Caki2 (cell line): ENCODE measurements at places on chromosomes 6 and 20. TPM values are rescaled to one million over a fixed set of nuclear protein-coding genes. Genes with fewer than 3 reads are reported as not detected.
A peak's percentile ranks its signal among the peaks of the same experiment; 100 is the strongest.

- no peak for DNase-seq
Measured at GRCh38 chr6:69289689-69290495, 506.9 kb downstream of the LMBRD1 start.

GRCh38 chr6:84731901-84732300, 32.5 kb downstream of the TBX18 start:
- no peak for DNase-seq

GRCh38 chr6:107714104-107714503, 110.0 kb downstream of the SCML4 start:
- no peak for DNase-seq

- DNase-seq, result peak; percentile 62
Measured at GRCh38 chr6:113642714-113643406, 214.3 kb upstream of the MARCKS start.

GRCh38 chr6:42790549-42791181, 8.8 kb downstream of the BICRAL start:
- no peak for DNase-seq

DNA sequence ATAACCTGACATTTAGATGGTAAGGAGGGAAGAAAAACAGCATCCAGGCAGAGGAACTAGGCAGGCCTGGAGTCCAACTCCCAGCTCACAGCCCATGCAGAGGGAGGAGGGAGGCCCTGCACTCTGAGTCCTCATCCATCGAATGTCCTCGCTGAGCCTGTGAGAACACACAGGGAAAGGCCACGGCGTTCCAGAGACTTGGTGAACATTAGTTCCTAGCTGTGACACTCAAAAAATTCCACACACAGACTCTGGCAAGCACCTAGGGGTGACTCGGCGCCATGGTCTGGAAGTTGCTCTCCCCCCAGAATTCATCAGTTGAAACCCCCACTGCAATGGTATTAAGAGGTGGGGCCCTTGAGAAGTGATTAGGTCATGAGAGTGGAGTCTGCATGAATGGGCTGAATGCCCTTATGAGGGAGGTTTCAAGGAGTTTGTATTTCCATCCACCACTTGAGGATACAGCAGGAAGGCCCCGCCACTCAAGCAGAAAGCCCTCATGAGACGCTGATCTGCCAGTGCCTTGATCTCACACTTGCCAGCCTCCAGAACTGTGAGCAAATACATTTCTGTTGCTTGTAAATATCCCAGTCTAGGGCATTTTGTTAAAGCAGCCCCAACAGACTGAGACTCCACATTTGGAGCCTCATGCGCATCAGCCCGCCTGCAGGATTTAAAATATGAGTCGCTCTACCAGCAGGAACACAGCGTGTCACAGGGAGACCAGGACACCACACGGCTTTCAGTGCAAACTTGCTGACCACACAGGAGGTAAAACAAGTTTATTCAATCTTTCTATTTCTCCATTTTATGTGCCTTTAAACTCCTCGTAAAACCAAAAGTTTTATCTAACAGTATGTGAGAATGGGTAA, 73.9 kb downstream of the WDR27 start:
- DNase-seq, result no peak

DNA sequence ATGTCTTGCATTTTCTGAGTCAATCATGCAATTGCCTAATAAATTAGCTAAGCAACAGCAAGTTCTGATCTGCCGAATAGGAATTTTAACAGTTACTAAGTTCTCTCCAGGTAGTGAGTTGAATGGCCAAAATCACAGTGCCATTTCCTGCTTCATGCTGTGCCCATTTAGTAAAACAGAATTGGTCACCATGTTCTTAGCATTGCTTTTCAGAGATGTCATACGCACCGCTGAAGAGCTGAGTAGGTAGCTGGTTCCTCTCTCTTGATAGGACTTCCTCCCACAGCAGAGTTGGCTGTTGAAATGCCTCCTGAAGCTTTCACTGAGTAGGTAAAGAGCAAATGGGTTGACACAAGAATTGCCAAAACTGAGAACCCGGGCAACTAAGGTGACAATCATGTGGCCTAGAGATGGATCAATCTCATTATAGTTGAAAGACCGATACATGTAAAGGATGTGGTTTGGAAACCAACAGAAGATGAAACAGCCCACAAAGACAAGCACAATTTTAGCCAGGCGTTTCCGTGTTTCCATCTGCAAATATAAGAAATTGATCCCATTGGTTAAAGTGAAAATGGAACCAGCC, 57.1 kb upstream of the GJE1 start:
- no peak for DNase-seq

- DNase-seq, result no peak
Measured at GRCh38 chr6:14838133-14838583, 407.7 kb upstream of the JARID2 start.

GRCh38 chr20:62320581-62321354, 18.0 kb downstream of the ADRM1 start:
- no peak for DNase-seq

DNA sequence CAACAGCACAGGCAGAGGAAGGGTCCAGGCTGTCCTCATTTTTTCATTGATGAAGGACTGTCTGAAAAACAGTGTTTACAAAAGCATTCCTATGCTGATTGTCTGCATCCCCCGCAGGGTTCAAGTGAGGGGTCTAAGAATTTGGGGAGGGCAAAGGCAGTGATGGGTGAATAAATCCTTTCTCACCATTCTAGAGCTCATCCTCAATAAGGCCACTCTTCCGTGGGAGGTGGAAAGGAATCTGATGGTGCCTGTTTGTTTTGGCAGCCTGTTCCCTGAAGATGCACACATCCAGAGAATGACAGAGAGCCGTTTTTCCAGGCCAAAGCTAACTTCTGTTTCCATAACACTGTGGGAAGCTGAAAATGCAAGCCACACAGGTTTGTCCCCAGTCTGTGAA, 164.5 kb downstream of the MOXD1 start:
- DNase-seq, result peak; percentile 17

- no peak for DNase-seq
Measured at GRCh38 chr6:100117680-100118079, 123.7 kb upstream of the MCHR2 start.

- no peak for DNase-seq
Measured at GRCh38 chr6:1713016-1713600, 103.4 kb downstream of the FOXC1 start.

DNA sequence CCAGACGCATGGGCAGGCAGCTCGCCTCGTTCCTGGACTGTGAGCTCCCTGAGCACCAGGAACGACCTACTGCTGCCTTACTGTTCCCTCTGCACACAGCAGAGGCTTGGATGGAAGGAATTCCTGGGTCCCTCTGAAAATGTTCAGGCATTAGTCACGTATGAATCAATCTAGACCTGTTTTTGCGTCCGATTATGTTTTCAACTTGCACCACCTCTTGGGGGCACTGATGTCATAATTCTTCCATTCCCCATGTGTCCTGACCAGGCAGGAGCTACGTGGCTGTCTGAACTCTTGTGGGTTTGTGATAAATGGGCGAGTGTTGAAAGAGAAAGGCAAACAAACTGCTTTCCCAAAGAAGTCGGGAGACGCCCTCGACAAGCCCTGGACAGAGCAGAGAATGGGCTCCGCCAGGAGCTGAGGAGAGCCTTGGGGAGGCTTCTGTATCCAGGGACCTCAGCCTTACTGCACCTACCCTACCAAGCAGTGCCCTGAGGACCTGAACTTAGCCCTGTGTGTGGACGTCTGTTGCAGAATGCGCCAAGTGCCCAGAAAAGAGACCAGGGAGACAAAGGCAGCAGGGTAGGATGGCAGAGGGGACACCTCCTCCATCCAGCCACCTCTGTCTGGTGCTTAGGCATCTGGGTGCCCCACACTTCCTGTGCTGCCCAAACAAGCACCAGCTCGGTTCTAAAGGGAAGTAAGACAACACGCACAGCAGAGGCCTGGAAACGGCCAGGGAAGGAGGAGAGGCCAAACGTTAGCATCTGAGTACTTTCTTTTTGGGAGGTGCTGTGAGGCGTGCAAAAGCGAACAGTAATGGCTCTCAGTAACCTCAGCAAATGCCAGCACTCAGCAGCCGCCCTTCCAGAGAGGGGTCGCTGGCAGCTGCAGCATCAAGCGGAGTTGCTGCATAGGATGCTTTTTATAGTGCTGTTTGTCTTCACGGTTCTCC, 124.2 kb downstream of the LY86 start:
- DNase-seq, result peak; percentile 77

DNA sequence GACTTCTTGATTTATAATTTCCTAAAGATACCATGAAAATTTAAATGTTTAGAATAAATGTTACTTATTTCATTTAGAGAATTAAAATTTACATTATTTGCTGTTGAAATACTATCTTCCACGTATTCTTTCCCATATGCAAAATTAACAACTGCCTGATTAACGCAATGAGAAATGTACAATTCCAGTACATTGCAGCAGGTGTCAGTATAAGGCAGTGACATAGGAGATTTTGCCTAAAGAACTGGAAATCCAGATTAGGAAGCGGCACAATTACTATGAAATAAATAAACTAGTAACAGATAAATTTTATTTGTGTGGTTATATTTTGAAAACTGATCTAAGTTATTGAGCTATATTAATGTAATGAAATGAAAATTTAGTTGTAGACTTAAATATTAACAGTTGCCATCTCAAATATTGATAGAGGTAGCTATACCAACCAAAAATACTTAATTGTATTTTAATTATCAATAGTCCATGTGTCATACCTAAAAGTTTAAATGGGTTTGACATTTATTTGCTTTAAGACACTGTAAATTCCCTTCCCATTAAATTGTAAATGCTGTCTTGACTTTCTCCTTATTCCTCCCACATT, 300.2 kb downstream of the UTRN start:
- DNase-seq, result peak; percentile 26

DNA sequence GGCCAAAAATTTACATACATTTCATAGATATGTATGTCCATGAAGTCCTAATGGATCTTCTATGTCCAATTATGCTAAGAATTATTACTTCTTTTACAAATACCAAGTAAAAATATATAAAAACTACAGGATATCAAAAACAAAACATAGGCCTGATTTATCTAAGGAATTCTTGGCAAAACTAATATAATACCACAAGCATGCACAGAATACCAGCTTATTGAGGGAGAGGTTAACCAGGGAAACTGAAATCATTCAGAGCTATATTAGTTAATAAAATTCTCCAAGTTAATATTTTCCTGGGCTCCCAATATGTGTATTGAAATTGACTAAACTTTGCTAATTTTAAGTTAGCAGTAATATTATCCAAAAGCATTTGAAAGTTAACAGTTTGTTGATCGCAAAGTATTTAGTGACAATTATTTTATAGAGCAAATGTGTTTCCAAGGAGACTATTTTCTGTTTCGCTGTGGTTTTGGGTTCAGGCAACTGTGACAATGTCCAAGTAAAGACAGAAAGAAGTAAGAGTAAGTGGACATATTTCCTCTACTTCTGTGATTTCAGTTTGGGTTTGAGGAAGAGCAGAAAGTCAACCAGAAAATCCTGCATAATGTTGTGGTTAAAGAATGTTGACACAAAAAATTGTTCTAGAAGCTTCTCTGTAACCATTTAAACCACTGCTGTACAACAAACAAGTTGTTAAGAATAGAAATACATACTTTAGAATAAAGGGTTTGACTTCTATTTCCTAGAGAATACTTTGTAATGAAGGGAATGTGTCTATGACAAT, 167.4 kb downstream of the COL21A1 start:
- no peak for DNase-seq

DNA sequence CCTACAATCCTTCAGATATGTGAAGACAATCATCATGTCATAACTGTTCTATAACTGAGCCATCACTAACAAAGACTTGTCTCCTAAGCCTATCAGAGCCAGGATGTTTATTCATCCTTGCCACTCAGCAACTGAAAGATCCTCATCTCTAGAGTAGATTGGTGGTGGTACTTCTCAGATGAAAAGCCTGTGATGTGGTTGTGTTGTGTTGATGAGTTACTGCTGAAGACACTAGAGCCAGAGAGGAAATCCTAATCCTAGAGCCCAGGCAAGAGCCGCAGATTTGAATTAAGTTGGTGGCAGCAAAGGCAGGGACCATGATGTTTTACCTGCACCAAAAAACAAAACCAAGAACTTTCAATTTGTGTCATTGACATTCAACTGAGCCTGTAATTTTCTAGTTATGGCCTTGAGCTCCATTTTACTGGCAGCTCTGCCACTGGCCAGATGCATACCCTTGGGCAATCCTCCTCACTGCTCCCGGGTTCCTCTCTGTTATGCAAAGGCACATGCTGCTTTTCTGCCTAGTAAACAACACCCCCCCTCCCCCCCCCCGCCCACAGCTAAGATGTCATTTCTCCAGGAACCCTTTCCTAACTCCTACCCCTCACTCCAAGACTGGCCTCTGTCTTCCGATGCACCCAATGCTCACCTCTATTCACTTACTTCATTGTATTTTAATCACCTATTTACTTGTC, 50.2 kb upstream of the REV3L start:
- no peak for DNase-seq

DNA sequence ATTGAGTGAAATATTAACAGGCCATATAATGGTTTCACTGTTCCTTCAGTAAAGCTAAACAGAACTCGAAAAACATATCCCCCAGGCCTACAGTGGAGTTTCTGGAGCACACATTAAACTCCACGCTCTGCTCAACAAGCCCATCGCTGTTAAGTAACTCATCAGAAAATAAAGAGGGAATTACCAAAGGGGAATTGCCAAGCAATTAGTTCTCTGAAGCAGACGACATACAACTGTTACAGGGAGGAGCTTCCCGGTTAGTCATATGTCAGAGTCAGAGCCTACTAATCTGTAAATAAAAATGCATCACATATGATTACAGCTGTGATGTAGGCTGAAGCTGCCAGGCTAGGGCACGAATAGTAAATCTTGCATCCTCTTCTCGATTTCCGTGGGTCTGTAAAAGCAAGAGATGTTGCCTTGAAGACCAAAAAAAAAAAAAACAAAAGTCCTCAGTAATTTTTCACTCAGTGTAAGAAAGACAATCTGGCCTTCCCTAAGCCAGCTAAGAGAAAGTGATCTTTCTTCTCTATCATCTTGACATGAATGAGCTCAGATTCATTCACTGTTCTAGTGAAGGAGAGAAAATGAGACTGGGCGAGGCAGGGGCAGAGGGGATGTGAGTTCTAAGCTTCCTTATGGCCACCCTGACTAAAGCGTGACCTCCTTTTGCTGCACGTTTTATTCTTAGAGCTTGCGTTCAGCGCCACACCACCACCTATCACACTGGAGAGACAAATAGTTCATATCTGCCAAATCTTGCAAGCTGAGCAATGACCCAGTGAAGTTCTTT, 13.8 kb downstream of the ATXN1 start:
- DNase-seq, result peak; percentile 67

DNA sequence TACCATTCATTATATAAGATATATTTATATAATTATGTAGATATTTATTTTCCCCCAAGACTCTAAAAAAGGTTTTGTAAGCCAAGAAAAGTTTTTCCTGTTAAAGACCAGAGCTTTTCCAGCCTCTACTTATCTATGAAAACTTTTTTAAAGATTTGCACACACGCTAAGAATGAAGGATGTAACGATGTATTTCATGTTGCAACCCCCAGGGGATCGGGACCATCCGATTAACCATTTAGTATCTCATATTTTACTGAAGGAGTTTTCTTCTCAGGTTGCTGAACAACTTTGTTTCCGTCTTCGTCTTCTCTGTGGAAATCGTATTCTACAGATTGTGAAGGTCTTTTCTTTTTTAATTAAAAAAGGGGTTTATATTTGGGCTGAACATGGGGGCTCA, 70.0 kb upstream of the SASH1 start:
- DNase-seq, result no peak

TFAP2C gene
- total RNA-seq, result 7.6 and 13.0 TPM in 2 replicates

BLOC1S5 gene
- total RNA-seq, result 19.1 and 20.8 TPM in 2 replicates

OR12D3 gene
- not detected in 2 replicates for total RNA-seq

FNDC1 gene
- not detected in 2 replicates for total RNA-seq

POPDC3 gene
- total RNA-seq, result 139 and 161 TPM in 2 replicates

STMN3 gene
- 70.6 and 73.0 TPM in 2 replicates for total RNA-seq

SYTL3 gene
- 17.4 and 24.3 TPM in 2 replicates for total RNA-seq

SIRPA gene
- total RNA-seq, result 50.7 and 56.2 TPM in 2 replicates

COL21A1 gene
- total RNA-seq, result not detected in 2 replicates

BANF2 gene
- total RNA-seq, result not detected in 2 replicates

FKBP1C gene
- total RNA-seq, result 0.10 and 0.17 TPM in 2 replicates
